ENCODE measurements at places on chromosomes 7 and 10. TPM values are rescaled to one million over a fixed set of nuclear protein-coding genes. Genes with fewer than 3 reads are reported as not detected.

DNA sequence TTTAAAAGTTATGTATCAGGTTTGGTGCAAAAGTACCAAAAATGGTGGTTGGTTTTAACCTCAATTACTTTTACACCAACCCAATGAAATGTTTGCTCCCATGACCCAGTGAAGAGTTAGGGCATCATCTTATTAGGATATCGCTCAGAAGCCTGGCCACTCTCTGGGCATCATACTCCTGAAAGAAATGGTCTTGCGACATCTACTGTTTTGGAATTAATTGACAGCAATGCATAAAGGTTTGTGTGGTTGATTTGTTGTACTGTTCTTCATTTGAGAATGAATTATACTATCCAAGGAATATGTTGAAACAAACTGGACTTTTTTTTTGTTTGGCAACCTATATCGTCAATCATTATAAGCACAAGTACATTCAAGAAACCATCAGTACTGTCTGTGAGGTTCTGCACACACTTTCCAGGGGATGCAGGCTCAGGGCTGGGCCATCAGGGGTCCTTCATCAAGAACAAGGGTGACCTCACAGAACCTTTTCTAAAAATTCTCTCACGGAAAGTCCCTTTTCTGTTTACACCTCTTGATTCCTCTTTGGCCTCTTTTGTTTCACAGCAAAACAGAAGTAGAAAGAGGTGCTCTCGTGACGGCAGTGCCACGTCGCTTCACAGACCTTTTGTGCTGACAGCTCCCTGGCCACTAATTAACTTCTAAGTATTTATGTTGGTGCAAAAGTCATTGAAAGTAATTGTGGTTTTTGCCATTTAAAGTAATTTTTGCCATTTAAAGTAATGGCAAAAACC, 117.2 kb upstream of the KLF6 start:
- DNase-seq, result peak; percentile 65

DNA sequence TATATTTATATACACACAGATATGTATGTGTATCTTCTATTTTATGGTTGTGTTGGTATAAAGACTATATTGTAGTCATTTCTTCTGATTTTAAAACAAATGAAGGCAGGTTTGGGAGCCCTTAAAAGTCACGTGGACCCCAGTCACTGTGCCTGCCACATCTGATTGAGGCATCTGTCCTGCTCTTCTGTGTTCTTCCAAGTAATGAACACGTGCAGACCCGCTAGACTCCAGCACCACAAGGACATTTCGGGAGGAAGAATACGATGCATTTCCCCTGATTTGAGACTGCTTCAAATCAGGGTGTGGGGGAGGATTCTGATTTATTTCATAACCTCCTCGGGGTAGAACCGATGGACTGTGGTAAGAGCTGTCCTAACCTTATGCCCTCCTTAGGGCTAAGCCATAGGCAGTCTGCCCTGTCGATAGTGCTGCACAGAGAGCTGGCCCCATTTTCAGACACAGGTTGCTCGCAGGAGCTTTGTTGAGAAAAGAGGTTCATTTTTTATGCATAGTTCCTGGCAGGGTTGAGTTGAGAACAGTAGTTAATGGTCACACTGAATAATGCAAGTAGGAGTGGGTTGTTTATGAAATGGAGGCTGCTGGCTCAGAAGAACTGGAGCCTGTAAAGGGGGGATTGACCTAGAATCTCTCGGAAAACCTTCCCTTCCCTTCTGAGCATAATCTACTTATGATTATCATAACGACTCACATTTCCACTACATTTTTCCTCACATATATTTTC, 55.0 kb upstream of the C10orf120 start:
- no peak for DNase-seq

DNA sequence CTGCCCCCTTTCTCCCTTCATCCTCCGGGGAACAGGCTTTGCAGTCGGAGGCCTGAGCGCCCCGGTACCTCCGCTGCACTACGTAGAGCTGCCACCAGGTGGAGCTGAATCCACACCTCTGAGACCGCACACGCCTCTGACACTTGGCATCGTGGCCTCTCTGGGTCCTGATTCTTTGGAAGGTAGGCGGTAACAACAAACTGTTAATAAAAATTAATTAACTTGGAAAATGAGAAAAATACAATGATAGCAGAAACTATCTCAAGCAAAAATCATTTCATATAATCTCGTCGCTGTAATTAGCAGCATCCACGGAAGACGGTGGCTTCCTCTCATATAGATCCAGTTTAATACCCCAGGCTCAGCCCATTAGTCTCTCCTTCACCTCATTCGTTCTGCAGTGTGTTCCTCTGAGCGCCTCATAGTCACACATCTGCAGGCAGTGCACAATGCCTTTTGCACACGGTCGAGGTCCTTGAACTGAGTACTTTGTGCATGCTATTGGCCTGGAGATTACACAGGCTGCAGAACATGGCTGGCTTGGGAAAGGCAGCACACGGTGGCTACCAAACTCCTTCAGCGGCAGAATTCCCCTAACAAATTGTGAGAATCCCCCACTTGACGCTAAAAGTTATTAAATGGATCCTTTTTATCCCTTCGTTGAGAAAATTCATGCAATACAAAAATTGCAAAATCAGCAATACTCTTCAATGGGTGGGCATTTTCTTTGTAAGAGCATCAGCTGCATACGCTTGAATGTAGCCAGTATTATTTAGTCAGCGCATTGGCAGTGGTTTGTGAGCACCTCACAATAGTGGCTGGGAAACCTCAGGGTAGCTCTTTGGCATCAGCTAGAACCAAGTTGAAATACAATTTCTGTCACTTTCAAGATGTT, 18.7 kb downstream of the OR9A2 start:
- no peak for DNase-seq

GRCh38 chr7:29853072-29853471, 46.8 kb downstream of the WIPF3 start:
- no peak for DNase-seq

DNA sequence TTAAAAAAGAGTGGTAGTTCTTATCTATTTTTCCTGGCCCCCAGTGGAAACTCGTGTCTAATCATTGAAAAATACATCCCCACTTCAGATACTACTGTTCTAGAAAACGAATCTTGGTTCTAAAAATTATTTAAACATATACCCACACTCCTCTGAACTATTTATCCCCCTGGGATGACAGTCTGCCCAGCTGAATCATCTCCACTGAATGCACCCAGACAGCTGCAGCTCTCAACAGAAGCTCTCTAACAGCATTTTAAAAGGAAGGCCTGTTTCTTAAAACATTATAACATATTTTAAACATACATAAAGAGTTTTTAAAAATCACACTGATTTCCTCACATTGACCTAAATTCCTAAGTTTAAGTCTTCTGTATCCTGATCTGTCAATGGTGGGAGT, 544.6 kb upstream of the PHF14 start:
- DNase-seq, result no peak

DNA sequence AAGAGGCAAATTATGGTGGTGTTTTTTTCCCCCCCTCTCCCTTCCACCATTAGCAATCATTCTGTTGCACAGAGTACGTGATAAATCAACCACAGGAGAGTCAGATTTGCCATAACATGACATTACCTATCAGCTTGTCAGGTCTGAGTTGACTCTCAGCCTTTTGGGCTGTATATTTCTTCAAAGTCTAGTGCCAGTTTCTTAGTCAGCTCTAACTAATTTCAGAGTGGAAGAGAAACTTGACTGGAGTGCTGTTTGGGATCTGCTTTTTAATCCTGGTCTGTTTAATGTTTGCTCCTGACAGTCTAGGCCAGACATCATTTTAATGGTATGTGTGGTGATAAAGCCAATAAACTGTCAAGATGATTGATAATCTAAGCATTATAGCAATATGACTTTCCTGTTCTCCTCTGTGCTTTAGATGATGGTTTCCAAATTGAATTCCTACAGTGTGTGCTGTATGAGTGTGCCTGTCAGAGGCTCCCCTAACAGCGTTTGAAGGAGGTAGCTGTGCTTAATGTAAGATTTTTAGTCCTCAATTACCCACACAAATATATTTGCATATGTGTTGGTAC, 76.9 kb downstream of the LRMDA start:
- no peak for DNase-seq

DNA sequence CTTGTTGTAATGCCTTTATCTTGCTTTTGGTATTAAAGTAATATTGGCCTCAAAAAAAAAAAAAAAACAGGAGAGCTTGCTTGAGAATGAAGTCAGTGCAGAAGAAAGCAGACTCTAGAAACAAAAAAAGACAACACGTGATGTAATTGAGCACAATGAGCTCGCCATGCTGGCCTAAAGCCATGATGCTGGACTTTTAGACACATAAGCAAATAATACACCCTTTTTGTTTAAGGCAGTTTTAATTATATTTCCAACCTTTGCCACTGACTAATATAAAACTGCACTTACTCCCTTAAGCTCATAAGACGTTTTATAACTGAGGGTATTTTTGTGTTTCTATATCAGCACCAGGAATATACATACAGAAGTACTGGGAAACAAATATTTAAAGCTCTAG, 798.3 kb downstream of the KCNMA1 start:
- DNase-seq, result no peak

- DNase-seq, result no peak
Observed at GRCh38 chr10:3033925-3034324, 33.4 kb upstream of the PFKP start.

DNA sequence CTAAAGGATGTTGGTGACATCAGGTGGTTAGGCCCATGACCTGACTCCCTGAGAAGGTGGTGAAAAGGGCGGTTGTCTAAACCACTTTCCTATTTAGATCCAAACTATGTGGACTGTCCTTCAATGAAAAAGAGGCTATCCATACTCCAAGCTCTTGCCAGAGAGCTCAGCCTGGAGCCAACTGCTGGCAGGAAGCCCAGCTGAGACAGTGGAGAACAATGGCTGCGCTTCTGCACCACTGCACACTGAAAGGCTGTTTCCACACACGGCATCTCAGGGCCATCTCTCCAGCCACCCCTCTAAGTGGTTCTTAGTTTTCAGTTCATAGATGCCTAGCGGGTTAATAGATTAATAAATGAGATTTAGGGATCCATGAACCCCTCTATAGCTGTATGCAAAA, 488.8 kb upstream of the ZMIZ1 start:
- DNase-seq, result no peak

DNA sequence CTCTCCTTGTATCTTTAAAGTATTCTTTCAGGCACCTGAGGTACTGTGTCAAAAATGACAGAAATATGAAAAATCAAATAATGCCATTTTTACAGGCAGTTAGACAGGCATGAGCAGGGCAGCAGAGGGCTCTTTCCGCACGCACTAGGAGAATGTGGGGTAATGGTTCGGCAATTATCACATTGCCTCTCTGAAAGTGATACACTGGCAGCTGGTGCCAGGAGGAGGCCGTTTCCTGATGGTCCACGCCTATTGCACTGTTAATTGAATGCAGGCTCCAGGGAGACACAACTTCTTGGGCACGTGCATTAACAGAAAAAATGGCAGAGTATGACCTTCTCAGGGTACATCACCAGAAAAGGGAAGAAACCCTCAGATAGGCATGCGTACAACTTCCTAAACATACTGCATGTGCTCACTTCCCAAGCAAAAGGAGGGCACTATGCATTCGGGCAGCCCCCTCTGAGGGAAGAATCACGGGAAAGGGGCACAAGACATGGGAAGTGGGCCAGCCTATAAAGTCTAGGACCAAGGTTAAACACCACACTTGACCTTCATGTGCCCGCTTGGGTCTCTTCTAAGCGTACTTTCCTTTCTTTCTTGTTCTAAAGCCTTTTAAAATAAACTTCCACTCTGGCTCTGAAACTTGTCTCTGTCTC, 161.7 kb downstream of the TNS3 start:
- no peak for DNase-seq

- DNase-seq, result no peak
Observed at GRCh38 chr10:103632247-103632642, 138.7 kb downstream of the NEURL1 start.

GRCh38 chr7:102264367-102264891, 22.2 kb upstream of the SH2B2 start:
- DNase-seq, result no peak

DNA sequence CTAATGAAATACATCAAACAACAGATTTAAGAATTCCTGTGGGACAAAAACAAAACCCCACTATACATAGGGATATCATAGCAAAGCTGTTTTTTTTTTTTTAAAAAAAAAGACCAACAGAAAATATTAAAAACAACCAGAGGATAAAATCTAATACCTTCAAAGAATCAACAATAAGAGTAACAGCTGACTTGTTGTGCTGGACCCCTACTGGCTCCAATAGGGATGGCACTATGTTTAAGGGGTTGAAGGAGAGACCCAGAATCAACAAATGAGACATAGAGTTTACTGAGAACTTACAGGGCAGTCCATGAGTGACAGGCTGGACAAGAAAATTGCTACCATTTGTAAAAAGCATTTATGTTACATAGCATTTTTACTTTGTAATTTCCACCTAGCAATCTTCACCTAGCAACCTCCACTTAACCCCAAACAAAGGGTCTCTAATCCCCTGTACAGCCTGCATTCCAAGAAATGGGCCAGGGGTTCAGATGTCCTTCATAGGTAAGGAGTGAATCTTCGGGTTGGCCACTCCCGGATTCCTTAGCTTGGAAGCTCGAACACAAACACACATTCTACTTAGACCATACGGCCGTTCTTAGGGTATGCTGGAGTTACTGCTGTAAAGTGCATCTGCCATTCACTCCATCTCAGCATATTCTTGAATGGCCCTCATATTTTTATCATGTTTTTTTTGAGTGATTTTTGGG, 25.8 kb downstream of the ASZ1 start:
- DNase-seq, result no peak

- DNase-seq, result no peak
Observed at GRCh38 chr10:121592155-121592890, 5.9 kb downstream of the FGFR2 start.

GRCh38 chr7:98288064-98288823, 6.8 kb downstream of the BRI3 start:
- DNase-seq, result no peak

CFAP46 gene
- 3.8 TPM for total RNA-seq

TBXAS1 gene
- 7.8 TPM for total RNA-seq

RTKN2 gene
- total RNA-seq, result 6.7 TPM

TMEM130 gene
- total RNA-seq, result 0.33 TPM

OR13A1 gene
- not detected for total RNA-seq

CALN1 gene
- total RNA-seq, result under 0.01 TPM

Measured in kidney epithelial cell (primary cell).